ENCODE measurements at places on chromosomes 12 and 14.

DNA sequence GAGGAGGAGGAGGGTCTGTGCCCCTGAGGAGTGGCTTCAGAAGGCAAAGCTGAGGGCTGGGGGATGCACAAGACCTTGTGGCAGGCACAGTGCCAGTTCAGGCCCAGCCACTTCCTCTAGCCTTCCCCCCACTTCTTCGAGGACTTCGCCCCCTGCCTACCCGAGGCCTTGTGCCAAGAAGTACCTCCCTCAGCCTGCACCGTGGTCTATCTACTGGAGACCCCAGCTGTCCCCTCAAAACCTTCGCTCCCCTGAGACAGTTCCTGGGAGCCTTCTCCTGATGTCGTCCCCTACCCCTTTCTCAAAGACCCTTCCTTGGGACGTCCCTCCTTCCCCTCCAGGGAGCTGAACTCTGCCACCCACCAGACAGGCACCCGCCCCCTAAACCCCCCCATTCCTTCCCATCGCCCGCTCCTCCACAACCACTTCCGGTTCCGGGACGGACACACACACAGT lies 604 bp downstream of the ZNF384 start:
- DNase-seq: no peak

DNA sequence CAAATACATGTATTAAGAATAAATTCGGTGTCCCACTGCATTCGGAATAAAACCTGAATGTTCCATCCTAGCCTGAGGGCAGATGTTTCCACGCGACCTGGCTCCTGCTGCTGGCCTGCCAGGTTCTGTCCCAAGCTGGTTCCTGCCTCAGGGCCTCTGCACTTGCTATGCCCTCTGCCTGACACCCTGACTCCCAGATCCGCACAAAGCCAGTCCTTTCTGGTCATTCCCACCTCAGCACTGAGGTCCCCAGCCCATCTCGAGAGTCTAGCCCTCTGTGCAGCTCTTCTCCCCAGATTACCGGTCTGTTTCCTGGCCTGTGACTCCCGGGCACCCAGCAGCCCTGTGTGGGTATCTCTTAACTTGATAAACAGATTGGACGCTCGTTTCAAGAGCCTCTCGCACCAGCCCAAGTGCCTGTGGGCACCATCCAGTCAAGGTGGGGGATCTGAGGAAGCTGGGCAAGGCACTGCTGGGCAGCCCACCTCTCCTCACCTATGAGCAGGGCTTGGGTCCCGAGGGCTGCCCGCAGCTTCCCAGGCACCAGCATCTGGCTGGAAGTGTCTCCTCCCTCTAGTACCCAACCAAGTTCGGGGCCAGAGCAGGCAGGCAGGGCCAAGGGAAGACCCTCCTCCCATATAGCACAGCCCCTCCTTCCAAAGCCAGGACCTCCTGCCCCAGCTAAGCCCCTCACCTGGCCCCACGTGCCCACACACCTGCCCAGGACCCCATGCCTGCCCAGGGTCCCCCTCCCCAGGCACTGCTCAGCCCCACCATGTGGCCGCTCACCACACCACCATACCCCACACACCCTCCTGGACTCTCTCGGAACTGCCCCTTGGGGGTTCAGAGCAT lies 132.2 kb downstream of the NCOR2 start:
- no peak for DNase-seq

GRCh38 chr12:42483521-42483790 lies 106.1 kb downstream of the PRICKLE1 start:
- DNase-seq: peak; percentile 67

DNA sequence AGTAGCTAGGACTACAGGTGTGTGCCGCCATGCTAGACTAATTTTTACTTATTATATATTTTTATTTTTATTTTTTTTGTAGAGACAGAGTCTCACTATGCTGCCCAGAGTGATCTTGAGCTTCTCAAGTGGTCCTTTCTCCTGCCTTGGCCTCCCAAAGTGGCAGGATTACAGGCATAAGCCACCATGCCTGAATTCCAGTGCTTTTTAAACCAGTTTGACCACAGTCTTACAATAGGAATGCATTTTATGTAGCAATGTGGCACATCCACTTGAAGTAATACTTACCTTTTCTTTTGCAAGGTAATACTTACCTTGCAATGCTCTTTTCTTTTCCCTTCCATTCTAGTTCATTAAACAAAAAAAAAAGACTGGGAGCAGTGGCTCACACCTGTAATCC lies 38.0 kb upstream of the CPM start:
- DNase-seq: no peak

DNA sequence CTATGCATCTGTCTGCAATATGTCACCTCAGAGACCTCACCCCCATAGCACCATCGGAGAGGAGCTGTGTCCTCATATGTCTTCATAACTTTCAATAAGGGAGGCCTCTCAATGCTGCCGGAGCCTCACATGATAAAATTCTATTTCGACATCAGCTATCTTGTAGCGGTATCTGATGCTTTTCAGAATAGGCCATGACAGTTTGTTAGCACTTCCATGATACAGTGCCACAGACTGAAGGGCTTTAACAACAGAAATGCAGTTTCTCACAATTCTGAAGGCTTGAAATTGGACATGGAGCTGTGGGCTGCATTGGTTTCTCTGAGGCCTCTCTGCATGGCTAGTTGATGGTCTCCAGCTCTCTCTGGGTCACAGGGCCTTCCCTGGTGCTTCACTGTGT lies 125.0 kb upstream of the PZP start:
- no peak for DNase-seq

DNA sequence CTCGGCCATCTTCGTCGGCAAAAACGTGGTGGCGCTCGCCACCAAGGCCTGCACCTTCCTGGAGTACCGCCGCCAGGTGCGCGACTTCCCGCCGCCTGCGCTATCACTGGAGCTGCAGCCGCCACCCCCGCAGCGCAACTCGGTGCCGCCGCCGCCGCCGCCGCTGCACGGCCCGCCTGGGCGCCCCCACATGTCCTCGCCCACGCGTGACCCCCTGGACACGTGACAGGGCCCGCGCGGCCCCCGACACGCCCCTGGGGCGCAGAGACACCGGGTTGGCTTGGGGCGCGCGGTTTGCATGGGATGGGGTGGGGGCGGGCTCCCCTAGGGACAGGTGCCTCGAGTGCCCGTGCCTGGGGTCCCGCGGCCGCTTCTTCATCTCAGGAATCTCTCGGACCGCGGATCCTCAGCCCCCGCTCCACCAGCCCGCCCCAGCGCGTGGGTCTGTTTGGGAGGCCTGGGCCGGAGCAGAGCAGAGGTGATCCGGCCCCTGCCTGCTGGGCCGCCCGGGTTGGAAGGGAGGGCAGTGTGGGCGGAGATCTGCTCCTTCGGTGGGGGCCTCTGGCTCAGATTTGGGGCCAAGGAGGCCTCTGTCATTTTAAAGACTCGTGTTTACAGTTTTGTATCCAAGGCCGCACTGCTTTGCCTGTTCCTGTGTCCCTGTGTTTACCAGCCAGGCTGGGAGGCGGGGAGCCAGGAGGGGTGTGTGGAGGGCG lies 3.3 kb downstream of the TMEM121 start:
- peak; percentile 48 for DNase-seq

- no peak for DNase-seq
These were observed 51.8 kb downstream of the ISCA2 start for GRCh38 chr14:74545386-74545785.

GRCh38 chr12:65504417-65504816 lies 225.9 kb downstream of the MSRB3 start:
- no peak for DNase-seq

DNA sequence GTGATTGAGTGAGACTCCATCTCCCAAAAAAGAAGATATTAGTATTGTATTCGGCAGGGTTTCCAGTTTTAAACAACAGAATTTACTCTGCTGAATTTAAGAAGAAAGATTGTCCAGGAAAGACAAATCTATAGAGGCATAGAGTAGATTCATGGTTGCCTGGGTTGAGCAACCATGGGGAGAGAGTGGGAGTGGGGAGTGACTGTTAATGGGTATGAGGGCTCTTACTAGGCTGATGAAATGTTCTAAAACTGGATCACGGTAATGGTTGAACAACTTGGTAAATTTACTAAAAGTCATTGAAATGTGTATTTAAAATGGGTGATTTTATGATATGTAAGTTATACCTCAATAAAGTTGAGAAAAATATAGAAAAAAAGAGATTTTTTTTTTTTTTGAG lies 13.9 kb upstream of the C12orf76 start:
- DNase-seq: no peak

DNA sequence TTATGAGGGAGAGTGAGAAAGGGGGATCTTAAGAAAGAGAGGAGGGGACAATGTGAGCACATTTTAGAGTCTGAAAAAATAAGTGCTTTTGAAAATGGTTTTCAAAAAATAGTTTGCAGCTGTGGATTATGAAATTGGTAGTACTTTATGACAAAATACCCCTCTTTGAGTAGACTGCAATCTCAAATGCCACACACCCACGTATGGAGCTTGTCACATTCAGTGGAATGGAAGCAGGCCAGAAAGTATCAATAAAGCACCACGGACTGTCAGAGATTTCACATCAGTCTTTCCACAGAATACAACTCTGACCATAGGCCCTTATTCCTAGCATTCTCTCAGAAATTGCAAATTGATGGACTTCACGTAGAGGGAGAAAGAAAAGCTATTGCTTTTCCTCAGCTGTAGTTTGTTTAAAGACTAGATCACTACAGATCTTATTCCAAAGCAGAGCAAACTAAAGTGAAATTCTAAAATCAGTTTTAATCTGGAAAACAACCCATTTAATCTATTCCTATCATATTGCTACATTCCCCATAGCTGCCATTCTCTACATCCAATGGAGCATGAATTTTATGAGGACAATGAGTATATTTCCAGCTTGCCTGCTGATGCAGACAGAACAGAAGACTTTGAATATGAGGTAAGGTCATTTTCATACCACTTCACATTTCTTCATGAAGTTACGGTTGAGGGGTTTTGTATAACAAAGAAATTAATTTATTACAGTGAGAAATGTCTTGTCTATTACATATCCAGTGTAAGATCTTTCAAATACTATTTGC lies 321.3 kb downstream of the PDZRN4 start:
- no peak for DNase-seq
